ENCODE measurements at places on chromosomes 1 and 21.
A peak's percentile ranks its signal among the peaks of the same experiment; 100 is the strongest.

DNA sequence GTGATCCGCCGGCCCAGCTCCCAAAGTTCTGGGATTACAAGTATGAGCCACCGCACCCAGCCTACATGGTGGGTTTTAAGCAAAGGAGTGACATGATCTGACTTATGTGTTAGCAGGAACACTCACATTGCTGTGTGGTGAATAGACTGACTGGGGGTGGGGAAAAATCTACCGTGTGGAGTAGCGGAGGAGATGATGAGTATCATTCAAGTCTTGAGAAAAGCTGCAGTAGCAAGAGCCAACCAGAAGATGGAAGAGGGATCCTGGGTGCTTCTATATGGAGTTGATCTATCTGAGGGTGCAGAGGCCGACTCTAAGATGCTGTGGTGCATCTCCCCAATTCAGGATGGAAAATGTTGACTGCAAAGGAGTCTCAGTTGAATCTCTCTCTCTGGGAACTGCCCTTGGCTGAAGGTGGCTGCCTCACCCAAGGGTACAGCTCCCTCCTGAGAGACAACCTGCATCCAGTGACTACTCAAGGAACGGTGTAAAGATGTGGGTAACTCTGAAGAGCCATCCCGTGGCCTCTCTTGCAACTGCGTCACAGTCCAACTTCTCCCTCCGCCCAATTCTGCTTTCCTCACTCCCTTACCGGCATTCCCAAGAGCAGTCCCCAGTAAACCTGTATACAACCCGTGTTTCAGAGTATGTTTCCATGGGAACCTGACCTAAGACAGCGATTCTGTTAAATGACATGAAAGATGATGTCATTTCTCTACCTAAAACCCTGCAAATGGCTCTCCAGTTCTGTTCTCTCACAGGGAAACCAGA is 7.4 kb upstream of the B3GALNT2 start:
- DNase-seq, result no peak

GRCh38 chr21:43764576-43765495 is 11.3 kb downstream of the CSTB start:
- DNase-seq, result no peak

GRCh38 chr1:84691122-84691783 is 992 bp upstream of the SSX2IP start:
- no peak for DNase-seq

- DNase-seq, result peak; percentile 87
Measured at GRCh38 chr1:230542054-230542453, 100.2 kb upstream of the COG2 start.

DNA sequence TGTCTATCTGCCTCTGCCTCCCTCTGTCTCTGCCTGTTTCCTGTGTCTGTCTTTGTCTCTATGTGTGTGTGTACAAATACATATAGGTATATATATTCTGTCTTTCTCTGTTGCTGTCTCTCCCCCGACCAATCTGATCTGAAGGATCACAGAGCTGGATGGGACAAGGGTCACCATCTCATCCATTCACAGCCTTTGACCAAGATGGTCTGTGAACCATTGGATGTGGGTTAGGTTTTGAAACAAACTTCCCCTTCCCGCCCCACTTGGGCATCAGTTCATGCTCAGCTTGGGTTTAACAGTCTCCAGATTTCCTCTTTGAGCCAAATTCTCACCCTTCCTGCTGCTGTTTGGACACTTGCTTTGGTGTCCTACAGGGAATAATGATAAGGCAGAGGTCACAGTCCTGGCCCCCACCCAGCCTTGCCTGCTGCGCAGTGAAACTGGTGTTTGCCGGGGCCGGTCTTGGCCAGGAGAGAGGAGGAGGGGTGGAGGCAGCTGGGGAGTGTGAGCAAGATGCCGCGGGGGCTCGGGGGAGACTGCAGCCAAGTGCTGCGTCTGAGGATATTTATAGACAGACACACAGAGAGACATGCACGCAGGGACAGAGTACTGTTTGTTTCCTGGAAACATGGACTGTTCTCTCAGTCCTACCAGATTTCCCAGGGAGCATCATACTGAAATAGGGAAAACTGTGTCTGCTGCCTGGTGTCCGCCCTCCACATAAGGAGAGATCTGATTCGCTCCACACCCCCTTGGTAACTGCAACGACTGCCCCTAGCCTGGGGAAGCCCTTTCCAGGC is 27.0 kb upstream of the BTG2 start:
- DNase-seq, result no peak

DNA sequence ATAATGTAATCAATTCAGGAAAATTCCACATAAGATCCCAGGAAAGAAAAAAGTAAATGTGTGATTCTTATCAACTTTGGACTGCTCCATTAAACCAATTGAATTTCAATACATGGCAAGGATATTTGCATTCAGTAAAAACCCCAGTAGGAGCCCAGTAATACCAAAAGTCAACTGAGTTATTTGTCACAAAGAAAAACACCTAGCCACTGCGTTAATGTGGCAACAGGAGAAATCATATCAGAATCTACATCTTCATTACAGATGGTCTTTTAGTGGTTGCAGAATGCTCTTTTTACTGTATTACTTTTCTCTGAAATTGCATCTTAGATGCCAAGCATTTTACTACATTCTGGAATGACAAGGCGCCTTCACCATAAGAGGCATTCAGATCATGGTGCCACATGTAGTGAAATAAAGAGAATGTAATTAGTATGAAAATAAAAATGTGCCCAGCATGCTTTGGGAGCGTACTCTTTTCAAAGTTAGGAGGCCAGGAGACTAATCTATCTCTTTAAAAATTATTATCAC is 180.7 kb downstream of the PATJ start:
- DNase-seq, result no peak

GRCh38 chr1:116984406-116985160 is 17.0 kb upstream of the CD101 start:
- DNase-seq, result no peak

DNA sequence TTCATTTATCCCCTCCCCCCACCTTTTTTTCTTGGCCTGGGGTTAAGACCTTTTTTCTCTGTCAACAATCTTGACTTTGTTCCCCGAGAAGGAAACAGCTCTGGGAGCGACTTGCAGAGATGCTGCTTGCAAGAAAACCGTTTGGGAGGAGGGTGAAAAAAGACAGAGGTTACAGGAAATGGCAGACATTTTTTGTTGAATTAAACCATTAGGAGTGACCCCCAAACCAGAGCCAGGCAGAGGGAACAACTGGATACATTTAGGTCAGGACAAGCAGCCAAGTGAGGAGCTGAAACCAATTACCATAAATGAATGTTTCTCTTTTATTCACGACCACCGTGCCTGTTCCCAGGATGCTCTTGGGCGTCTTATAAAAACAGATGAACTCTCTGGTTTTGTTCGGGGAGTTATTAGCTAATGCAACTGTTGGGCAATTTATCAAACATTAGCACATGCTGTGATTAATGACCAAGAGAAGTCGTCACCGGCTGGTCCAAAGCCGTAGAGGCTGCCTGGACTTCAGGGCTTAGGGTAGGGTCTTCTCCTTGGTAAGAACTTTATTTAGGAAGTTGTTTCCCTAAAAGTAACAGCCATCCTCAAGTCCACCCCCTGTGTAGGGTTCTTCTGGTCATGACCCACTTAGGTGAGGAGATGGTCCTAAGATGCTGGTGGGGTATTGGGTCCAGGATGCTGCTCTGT is 141.0 kb downstream of the FOXD2 start:
- DNase-seq, result no peak

DNA sequence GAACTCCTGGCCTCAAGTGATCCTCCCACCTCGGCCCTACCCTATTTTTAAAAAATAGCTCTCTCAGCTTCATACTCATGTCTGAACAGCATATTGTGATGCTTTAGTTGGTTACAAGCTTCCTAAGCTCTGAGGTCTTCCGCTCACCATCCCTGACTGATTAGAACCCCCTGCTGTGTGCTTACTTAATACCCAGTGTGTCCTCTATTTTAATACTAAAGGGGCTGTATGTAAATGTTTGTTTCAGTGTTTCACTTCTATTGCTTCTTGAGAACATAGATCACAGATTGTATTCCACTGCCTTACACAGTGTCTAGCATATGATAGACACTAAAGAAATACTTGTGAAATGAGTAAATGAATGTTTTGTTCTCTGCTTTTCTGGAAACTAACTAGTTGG is 29.8 kb downstream of the ZYG11B start:
- DNase-seq, result no peak

DNA sequence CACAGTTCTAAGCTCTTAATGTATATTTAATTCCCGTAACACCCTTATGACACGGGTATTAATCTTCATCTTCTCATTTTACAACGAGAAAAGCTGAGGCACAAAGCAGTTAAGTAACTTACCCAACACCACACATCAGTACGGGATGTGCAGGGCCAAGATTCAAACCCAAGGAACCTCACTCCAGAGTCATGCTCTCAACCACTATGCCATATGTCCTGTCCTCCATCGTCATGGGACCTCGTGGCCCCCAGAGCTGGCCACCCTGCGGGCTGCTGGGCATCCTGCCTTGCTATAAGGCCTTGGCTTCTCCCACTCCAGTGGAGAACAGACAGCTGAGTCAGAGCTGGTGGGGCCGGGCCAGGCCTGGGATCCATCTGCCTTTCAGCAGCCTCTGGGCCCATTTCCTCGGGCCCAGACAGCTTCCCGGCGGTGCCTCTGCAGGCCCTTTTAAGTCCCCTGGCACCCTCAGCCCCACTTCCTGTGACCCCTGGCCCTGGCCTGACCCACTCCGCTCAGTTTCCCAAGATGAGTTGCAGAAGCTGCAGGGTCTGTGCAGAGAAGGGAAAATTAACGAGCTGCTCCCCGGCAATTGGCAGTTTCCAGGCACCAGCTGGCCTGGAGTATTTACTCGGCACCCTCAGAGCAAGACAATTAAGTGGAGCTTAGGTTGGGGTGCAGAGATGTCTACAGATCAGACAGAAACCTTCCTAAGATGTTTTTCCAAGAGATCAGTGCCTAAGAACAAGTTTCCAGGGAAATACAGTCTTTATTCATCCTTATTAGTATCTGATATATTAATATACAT is 98.2 kb downstream of the EPHB2 start:
- DNase-seq, result no peak

- DNase-seq, result no peak
Measured at GRCh38 chr1:26626994-26627393, 68.8 kb upstream of the ARID1A start.

DNA sequence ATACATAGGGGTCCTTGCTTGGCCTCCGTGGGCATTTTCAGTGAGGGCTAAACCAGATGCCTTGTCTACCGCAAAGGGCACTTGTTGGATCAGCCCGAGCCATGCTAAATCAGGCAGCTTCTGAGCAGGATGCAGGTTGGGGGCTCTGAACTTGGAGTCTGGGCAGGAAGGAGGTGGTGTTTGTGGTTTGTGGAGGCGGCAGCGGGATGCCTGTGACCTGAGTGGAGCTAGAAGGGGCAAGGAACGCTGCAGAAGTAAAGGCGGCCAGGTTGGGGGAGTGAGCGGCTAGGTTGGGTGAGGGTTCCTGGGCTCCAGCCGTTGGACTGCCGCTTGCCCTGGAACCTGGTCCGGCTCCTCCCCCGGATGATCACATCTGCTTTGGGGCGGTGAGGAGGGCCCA is 183.9 kb downstream of the CAMTA1 start:
- no peak for DNase-seq

GRCh38 chr1:247352175-247352574 is 20.5 kb upstream of the ZNF496 start:
- DNase-seq, result no peak

DNA sequence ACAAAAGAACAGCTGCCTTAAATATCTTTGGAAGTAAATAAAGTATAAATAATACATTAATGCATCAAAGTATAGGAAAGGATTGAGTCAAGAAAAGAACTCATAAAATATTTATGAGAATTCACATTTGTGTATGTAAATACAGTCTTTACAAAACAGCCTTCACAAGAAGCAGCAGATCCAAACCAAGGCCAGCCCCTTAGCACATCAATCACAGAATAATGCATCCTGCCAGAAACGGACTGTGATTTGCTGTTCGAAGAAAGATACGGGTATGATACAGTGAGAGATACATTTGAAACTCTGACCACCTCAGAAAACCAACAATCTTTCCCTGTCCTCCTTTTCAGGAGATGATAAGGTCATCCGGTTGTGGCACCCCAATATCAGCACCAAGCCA is 70.9 kb downstream of the WDR64 start:
- DNase-seq, result no peak

DNA sequence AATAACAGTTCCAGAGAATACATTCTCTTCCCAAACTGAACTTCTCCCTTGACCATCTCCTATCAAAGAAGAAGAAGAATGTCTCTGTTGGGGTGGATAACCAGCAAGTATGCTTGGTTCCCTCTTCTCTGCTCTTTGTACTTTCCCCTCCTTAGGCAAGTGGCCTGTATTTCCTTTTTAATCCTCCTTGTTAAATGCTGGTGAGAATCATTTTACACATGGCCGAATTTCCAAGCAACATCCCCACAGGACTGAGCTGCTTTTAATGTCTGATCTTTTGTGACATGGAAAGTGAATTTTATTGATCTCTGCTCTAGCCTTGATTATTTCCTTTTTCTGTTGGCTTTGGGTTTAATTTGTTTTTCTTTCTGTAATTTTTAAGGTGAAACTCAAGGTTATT is 336.7 kb downstream of the DUSP10 start:
- DNase-seq, result no peak

DNA sequence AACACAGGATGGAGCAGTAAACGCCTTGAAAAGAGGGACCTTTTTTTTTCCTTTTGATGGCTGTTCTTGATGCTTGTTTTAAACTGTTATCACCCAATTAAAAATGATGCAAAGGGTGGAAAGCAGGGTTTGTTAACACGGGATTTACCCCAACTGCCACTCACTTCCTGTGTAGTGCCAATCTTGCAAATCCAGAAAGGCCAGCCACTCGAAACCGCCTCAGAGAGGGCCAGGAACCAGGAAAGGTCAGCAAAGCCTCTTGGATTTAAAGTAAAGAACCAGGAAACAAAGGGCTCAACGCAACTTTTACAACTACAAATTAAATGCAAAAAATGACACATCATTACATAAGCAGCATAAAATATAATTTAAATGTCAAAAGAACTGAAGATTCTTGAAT is 347.4 kb downstream of the PDE4B start:
- DNase-seq, result no peak

DNA sequence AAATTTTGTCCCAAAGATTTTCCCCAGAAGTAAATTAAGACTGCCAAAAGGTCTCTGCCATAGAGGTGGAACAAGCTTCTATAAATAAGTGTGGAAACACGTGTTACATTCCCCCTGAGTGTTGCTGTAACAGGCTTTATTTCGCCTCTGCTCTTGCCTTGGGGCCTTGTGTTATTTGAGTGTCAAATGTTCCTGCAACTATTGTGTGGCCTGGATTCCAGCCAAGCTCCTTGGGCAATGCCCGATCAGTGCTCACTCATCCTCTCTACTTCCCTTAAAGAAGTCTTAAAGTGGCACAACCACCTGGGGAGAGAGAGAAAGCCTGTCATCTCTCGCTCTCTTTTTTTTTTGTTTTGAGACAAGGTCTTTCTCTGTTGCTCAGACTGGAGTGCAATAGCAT is 156.7 kb downstream of the NR5A2 start:
- DNase-seq, result peak; percentile 94

GRCh38 chr1:221494670-221495069 is 247.2 kb downstream of the DUSP10 start:
- peak; percentile 69 for DNase-seq

GRCh38 chr1:36784147-36784859 is 250.0 kb downstream of the GRIK3 start:
- DNase-seq, result no peak

- DNase-seq, result no peak
Measured at GRCh38 chr21:43721939-43722338, 3.0 kb downstream of the PDXK start.

Measured in epithelial cell of prostate (primary cell).